Left hindlimb (tissue), 1 donor: ENCODE measurements at places on chromosomes 4 and X.
A peak's percentile ranks its signal among the peaks of the same experiment; 100 is the strongest.

GRCh38 chr4:41750626-41751448 lies 2.3 kb upstream of the PHOX2B start:
- DNase-seq: no peak

GRCh38 chr4:66974665-66975064 lies 570.6 kb downstream of the CENPC start:
- DNase-seq: no peak

DNA sequence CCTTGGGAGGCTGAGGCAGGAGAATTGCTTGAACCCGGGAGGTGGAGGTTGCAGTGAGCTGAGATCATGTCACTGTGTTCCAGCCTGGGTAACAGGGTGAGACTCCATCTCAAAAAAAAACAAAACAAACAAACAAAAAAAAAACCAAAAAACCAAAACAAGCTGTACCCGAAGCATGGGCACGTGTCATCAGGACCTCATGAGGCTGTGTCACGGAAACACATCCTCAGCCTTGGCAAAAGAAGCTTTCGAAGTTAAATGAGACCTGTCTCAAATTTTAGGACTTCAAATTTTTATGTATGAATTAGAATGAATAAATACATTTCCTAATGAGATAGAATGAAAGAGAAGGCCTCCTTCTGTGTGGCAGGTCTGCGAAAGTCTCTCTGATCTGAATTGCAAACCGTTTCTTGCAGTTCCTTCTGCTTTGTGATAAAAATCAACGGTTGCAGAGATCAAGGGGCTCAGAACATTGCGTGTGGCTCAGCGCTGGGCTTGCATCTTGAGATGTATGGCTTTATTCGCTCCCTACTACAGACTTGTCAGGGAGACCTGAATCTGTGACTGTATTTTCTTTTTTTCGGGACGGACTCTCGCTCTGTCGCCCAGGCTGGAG lies 19.5 kb upstream of the CRLF2 start:
- DNase-seq: no peak

- peak; percentile 94 for DNase-seq
These were observed at the start of gene IKBKG for GRCh38 chrX:154547245-154548027. Gene IKBKG (plus strand): TSS chrX:154547620. CDS start chrX:154552003, 4,383 bp downstream.

- DNase-seq: no peak
These were observed 42.7 kb upstream of the CTAG2 start for GRCh38 chrX:154695911-154696675.

GRCh38 chr4:7657545-7658297 lies 223.0 kb upstream of the PSAPL1 start:
- DNase-seq: peak; percentile 23

DNA sequence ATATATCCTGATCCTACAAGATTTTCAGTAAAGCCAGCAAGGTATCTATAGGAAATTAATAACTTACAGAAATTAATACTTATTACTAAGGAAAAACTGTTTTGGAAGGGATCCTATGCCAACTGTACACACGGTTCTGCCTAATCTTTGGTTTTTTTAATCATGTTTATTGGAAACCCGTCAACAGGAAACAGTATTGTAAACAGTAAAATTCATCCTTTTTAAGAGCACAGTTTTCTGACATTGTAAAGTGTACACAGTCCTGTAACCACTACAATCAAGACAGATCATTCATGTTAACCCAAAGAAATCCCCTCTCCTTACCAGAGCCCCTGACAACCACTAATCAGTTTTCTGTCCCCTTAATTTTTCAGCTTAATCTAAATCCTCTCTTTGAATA lies 9.9 kb downstream of the ABCG2 start:
- DNase-seq: no peak

DNA sequence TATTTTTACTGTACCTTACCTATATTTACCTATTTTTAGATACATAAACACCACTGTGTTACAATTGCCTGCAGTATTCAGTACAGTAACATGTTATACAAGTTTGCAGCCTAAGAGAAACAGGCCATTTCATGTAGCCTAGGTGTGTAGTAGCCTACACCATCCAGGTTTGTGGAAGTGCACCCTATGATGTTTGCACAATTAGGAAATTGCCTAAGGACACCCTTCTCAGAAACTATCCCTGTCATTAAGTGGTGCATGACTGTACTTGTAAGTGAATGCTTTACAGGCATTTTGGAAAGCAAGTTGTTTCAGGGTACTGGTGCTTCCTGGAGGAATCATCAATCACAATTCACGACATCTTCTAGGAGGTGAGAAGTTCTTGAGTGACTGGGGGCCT lies 991.8 kb upstream of the SLIT2 start:
- DNase-seq: no peak

DNA sequence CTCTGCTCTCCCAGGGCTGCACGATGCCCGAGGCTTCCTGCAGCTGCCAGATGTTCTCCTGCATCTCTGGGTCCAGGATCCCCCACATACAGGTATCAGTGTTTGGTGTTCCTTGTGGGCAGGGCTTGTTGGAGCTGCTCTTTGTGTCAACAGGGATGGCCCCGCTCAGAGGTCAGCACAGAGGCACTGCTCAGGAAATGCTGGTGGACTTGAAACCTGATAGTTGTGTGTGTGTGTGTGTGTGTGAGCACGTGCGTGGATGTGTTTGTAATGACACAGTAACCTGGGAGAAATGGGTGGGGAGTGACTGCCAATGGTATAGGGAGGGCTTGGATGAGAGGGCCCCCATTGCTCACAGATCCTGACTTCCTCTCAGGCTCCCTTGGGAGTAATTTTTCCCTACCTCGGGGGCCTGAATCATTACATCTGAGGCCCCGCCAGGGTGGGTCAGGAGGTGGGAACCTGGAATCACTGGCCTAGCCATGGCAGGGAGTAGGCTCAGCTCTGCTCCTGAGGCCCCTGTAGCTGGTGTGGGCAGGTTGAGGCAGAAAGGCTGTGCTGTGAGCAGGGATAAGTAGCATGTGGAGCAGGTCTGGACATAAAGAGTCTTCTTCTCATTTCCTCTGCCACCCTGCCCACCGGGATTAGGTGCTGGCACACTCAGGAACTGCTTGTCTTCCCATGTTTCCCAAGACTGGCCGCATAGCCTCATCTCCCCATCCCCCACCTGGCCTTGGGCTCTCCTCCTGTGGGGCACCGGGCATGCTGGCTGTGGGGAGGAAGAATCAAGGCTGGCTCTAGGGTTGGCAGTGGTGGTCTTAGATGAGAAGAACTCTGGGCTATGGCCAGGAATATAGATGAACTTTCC lies 2.5 kb upstream of the EFNB1 start:
- no peak for DNase-seq

DNA sequence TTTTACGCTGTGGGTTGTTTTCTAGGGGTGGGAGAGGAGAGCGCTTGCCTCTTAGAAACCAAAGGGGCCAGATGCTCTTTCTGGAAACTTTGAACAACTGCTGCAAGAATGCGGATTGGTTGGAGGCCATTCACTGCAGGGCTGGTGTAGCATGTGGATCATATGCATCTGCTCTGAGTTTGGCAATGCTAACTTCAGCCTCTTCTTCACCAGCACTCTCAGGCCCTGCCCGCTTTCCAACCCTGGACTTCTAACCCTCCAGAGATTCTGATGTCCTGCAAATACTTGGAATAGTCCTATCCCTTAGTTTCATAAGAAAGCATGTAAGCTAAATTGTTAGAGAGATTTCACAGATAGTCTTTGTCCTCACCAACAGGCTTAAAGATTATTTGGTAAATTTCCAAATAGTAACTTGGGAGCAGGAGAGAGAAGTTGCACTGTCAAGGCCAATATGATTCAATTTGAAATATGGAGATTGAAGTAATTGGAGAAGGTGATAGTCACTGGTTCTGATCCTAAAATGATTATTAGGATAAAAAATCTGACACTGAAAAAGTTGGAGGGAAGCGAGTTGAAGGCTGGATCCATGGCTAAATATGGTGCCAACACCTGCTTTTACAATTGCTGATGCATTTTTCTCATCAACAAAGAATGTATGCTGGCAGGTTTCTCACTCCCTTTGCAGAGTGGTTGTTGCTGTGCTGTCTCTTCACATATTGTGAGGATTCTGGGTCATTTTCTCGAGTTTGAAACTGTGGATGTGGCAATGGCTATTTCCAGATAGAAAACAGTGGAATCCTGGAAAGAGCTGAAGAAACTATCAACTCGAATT lies 210.4 kb downstream of the PTTG2 start:
- peak; percentile 75 for DNase-seq

- DNase-seq: no peak
These were observed 53.8 kb upstream of the LSM6 start for GRCh38 chr4:146121757-146122156.

GRCh38 chr4:111631215-111631999 lies 513.8 kb upstream of the FAM241A start:
- no peak for DNase-seq

DNA sequence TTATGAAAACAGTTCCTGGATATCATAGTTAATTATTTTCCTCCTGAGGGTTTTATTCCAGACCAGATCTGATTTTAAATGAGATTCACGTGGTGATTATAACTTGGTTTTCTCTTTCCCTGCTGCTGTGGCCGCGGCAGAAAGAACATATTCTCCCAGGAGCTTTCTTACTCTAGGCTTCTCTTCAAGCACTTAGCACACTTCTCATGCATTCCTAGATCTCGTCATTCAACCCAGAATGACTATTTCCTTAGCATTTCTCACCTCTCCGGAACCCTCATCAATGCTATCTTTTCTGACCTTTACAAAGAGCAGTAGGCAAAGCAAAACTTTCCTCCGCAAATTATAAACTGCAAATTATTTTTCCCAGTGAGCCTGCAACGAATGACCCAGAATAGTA lies 122.9 kb downstream of the GPAT3 start:
- DNase-seq: no peak

GRCh38 chr4:159390648-159391047 lies 287.8 kb downstream of the RAPGEF2 start:
- no peak for DNase-seq

GRCh38 chrX:40385256-40385655 lies 195.5 kb upstream of the ATP6AP2 start:
- DNase-seq: no peak

- peak; percentile 37 for DNase-seq
These were observed 29.6 kb upstream of the HCCS start for GRCh38 chrX:11081511-11081910.

DNA sequence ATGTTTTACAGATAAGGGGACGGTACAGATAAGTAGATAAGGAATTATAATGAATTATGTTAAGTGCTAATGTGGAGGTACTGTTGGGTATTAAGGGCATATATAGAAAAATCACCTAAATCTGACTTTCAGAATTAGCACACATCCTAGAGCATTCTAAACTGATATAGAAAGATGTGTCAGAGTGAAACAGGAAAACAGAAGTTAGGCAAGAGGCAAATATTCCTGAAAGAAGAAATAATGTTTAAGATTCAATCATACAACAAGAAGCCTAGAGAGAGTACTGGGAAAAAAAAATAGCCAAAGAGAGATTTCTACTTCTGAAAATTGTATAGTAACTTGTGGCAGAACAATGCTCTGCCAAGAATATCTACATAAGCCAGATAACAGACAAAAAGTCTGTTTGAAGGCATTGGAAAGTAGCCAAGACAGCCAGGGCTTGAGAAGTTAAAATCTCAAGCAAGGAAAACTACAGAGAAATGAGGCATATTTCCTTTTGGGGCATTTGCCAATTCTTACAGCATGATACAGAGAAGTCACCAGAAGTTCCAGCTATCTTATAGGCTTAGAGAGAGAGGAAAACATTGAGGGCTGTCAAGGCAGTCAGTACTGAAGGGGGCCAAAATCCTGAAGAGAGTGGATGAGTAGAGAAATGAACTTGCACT lies 646.0 kb downstream of the RPA4 start:
- no peak for DNase-seq

DNA sequence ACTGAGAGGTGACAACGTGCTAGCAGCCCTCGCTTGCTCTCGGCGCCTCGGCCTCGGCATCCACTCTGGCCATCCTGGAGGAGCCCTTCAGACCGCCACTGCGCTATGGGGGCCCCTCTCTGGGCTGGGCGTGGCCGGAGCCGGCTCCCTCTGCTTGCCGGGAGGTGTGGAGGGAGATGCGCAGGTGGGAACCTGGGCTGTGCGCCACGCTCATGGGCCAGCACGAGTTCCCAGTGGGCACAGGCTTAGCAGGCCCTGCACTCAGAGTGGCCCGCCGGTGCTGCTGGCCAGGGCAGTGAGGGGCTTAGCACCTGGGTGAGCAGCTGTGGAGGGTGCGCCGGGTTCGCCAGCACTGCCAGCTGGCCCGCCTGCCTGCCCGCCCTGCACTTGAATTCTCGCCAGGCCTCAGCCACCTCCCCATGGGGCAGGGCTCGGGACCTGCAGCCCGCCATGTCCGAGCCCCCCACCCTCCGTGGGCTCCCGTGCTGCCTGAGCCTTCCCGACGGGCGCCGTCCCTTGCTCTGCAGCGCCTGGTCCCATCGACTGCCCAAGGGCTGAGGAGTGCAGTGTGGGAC lies 148.0 kb downstream of the RAPGEF2 start:
- DNase-seq: no peak

DNA sequence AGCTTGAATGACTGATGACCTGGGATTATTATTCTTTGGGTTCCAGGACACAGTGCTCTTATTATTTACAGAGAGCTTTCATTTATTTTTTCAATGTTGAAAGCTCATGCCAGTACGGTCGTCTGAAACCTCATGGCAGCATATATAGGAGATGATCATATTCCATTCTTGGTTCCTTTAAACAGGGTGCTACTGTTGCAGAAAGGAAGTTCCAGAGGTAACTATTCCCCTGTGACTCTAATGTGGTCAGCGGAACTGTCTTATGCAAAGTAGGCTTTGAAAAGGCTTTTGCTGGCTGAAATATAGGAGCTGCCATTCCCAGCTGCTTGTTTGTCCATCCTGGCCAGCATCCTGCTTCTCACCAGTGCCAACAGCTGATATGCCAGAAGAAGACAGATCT lies 208.3 kb upstream of the LEF1 start:
- no peak for DNase-seq

DNA sequence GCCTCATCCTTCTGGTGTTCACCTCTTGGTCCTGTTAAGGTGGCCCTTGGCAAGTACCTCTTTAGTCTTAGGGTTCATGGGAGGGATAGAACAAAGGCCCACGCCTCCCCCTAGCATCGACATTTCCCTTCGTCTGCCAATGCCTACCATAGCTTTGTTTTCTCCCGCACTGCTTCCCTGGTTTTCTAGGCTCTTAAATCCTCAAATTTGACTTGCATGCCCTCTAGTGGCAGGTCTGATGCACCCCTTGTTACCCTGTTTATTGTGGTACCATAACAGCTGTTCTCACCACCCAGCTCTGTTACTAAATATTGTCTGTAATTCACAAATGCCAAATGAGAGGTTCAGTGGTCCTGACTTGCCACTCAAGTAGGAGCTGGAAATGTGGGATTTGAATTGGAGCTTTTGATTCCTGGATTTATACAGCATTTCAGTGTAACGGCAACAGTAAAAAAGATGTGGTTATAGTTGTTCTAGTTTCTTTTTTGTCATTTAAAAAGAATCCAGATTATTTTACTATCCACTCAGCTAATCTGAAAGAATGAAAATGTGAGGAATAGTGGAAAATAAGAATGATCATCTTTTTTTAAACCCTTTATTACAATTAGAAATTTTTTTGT lies 100.1 kb downstream of the REPS2 start:
- peak; percentile 42 for DNase-seq
